A673 (cell line): ENCODE measurements at places on chromosomes 3 and 15. TPM values are rescaled to one million over a fixed set of nuclear protein-coding genes. Genes with fewer than 3 reads are reported as not detected.
A peak's percentile ranks its signal among the peaks of the same experiment; 100 is the strongest.

Gene SAMMSON
- total RNA-seq, result not detected in 2 replicates

Gene GHRL
- total RNA-seq, result 1.0 and 2.0 TPM in 2 replicates

Gene REC114
- not detected in 2 replicates for total RNA-seq

- no peak for DNase-seq
Measured at GRCh38 chr3:63442918-63443317, 164.8 kb downstream of the SYNPR start.

- no peak for DNase-seq
Measured at GRCh38 chr15:63967616-63968015, 78.7 kb downstream of the DAPK2 start.

- peak; percentile 96 for DNase-seq
Measured at GRCh38 chr3:25454005-25454927, 26.2 kb downstream of the RARB start.

DNA sequence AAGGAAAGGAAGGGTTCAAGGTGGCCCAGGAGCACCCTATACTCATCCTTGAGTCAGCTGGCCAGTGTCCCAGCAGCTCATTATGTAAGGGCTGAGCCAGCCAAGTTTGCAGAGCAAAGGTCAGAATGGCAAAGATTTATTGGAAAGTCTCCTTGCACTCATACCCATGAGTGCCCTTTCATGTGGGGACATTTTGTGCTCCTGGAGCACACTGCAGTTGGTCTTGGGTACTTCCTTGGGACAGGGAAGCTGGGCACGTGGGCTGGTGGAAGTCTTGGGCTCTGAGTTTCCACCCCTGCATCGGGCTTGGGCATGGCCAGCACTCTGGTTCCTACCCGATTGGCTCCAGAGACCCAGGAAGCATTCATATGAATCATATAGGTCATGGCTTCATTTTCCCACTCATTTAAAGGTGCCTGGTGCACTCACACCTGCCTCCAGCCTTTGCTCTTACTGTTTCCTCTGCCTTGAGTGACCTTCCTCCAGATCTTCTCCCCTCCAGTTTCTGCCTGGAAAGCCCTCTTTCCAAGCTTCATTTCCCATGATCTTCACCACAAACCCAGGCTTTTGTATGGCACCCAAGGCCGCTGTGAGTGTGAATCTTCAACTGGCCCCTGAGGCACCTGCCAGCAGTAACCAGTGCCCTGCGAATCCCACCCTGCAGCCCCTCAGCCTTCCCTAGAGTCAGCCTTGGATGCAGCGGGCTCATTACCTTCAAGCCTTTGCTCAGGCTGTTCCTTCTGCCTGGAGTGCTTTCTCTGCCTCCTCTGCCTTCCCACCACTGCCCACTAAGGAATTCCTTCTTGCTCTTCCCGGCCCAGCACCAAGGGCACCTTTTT lies 10.5 kb upstream of the PRKCD start:
- no peak for DNase-seq

DNA sequence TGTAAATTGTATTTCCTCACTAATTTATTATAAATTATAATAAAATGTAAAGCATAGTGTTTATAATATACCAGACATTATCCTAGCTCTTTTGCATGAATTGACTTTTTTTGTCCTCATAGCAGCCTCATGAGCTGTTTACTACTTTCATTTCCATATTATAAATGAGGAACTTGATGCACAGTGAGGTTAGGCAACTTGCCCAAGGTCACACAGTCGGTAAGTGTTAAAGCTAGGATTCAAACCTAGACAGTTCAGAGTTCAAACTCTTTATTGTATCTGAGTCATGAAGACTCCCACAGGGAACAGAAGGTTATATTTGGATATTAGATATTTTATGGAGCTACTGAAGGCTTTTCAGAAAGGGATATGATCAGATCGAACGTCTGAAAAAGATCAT lies 322.2 kb upstream of the SATB1 start:
- DNase-seq, result no peak

DNA sequence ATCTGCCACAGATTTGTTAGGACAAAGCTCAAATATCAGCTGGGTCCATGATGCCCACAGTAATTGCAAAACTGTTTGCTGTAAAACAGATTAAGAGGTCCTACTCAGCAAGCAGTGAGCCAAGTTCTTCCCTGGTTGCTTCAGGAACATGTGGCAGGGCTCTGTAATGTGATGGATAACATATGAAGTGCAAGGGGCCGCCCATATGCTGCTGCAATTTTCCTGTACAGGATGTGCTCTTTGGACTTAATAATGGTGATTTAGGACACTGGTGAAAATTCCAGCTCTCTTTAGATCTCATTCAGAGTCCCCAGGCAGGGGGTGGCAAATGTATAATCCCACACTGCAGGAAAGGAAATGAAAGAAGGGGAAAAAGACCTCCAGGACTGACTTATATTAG lies 289.4 kb downstream of the LSAMP start:
- no peak for DNase-seq
